ENCODE measurements at places on chromosomes 11 and 22.

DNA sequence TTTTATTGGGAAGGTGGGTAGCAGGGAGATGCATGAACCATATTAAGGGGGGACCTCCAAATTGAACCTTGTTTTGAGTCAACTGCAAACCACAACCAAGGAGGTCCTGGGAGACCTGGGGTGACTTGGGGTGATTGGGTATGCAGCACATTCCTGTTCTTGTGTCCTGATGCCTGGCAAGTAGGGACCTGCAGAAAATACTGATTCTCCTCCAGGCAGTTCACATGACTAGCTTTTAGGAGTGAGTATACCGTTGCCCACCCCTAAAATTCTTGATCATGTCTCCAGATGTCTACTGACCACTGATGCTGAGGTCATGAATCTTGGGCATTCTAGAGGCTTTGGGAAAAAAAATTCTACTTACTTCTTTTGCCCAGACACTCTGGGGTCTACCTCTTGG is 6.3 kb downstream of the EHF start:
- no peak for DNase-seq

GRCh38 chr22:27624705-27625104 is 176.9 kb downstream of the MN1 start:
- no peak for DNase-seq

DNA sequence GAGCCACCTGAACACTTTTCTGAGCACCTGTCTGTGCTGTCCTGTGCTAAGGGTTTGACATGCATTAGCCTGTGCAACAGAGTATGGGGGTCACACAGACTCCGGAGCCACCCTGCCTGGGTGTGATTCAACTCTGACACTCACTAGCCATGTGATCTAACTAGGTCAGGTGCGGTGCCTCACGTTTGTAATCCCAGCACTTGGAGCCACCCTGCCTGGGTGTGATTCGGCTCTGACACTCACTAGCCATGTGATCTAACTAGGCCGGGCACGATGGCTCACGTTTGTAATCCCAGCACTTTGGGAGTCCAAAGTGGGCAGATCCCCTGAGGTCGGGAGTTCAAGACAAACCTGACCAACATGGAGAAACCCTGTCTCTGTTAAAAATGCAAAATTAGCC is 11.4 kb downstream of the UBE2L6 start:
- DNase-seq, result no peak

DNA sequence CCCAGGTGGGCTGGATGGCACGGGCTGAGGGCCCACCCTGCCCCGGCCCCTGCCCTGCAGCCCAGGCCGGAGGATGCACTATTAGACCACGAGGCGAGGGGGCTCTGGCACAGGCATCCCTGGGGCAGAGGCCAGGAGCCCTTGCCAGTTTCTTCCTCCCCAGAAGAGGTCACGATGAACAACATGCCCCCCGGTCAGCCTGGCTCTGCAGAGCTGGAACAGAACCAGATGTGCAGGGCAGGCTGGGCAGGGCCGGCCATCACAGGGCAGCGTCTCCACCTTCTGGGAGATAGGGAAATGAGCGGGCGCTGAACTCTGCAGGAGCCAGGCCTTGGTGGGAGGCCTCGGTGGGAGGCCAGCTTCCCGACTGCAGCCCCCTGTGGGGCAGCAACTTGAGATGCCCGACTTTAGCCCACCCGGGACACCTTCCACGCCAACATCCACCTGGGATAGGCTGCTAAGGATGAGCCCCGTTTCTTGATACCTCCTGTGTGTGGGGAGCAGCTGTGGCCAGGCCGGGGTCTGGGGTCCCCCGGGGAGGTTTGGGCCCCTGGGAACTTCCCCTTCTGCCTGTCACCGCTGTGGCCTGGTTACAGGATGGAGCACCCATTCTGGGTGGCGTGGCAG is 21.8 kb upstream of the GNB1L start:
- no peak for DNase-seq
